HFFc6 (cell line): ENCODE measurements at places on chromosomes 11 and 22. TPM values are rescaled to one million over a fixed set of nuclear protein-coding genes. Genes with fewer than 3 reads are reported as not detected.

DNA sequence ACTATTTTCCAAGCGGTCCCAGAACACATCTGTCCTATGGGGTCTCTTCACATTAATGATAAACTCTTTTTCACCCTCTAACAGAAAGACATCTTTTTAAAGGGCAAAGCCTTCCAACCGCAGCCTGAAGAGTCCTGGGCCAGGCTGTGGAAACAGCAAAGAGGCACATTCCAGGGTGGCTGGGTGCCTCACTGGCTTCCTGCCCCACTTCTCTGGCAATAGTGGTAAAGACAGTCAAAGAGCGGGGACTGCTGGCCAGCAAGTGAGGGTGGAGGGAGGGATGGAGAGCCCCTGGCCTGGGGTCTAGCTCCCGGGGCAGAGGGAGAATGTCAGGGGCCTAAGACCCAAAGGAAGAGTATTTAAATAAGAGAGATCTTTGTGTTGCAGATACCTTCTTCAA lies 10.2 kb upstream of the CHST1 start:
- no peak for DNase-seq

Gene PATE2
- total RNA-seq = not detected in 3 replicates

DNA sequence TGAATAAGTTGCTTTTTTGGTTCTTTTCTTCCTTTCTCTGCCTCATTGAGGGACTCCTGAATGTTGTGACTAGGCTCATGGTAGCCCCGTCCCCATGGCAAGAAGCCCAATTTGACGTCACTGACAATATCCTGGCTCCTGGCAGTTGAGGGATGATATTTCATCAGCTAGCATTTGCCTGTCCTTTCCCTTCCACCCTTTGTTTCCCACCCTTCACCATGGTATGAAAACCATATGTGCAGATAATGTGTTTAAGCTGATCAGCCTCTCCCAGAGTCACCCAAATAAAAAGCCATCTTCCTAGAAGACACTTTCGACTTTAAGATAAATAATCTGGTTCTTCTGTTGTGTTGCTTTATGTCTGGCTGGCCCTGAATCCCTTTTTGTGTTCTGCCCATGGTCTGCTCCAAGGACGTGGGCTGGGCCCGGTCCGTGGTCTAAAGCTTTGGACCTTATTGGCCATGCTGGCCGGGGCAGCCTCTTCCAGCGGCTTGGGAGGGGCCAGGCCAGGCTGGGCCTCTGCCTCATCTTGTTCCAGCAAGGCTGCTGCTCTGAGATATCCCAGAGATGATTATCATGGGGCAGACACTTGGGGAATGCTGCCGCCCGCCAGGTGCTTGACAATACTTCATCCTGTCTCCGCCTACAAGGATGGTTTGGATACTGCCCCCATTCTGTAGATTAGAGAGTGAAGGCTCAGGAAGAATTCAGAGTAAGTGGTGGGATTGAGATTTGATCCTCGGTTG lies 5.1 kb downstream of the TSPAN18 start:
- DNase-seq = no peak

Gene OR5B21
- total RNA-seq = not detected in 3 replicates
